ENCODE measurements at places on chromosomes 2 and 18. TPM values are rescaled to one million over a fixed set of nuclear protein-coding genes. Genes with fewer than 3 reads are reported as not detected.

The IL1RL1 gene
- not detected for total RNA-seq

The TUBB8B gene
- not detected for total RNA-seq

The CFC1 gene
- total RNA-seq = not detected

DNA sequence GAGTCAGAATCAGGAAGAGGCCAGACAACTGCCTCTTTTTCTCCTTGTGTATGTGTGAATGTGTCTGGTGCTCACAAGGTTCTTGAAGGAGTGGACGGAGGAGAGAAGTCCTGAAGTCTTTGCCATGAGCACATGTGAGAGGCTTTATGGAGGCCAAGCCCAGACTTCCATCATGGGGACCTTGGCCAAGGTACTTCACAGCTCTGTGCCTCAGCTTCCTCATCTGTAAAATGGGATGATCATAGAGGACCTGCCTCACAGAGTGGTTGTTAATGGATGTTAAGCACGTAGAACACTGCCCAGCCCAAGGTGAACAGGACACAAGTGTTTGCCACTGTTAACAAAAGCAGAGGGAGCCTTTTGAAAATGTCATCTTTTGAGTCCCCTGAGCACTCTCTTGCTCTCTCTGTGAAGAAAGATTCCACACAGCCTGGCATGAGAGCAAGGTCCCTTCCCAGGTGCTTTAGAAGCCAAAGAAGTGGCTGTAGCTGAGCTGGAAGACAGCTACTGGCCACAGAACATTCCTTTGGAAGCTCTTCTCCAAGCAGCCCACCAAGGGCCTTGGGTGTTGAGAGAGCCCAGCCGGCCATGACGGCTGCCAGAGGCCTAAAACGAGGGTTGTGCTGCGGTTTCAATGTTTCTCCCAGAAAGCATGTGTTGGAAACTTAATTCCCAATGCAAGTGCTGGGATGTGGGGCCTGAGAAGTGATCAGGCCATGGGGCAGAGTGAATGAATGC lies 41.8 kb upstream of the ASPRV1 start:
- H3K27ac ChIP-seq = no peak overlapping the region

DNA sequence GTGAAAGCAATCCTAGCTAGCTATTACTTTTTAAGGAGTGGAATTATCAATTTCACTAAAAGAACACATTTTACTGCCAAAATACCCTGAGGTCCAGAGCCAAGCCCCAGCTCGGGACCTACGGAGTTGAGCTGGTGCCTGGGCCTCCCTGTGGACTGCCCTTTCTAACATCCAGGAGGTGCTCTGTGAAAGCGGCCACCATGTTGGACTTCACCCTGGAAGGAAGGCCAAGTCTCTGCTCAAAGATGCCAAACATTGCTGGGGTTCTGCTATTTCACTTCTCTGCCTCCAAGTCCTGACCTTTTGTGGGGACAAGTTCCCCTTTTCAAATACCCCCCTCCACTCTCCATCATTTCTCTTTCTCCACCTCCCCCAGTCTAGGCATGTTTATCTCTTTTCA lies 498.7 kb upstream of the RAB6C start:
- DNase-seq = no peak
- no peaks in the 10 kb centered on the region for H3K36me3 ChIP-seq
- peaks cover 35% of the 10 kb centered on the region for H3K4me1 ChIP-seq
- no peak overlapping the region for H3K4me3 ChIP-seq
- H3K27ac ChIP-seq = no peak overlapping the region

All from activated B cell treated with CpG ODN at 0.5 μM for 24 hours (primary cell).